Omental fat pad (tissue), 4 donors: ENCODE measurements at places on chromosomes 6 and 20. TPM values are rescaled to one million over a fixed set of nuclear protein-coding genes. Genes with fewer than 3 reads are reported as not detected.

DNA sequence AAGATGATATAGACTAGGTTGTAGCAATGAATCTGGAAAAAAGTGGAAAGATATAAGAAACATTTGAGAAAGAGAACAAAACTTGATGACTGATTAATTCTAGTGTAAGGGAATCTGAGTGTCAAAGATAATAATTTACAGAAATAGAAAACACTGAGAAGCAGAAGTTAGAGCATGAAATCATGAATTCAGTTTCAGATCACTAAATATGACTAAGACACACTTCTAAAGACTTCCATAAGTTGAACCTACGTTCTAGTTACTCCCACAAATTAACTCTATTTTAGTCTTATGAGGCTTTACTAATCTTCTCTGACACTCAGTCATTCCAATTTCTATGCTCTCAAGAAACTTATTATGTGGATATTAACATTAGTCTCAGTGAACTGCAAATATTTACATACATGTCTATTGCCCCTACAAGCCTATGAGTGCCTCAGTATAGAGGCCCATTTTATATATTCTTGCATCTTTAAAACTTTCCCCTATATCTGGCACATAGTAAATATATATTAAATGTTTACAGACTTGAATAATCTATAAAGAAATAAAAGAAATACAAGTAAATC, 30.4 kb downstream of the IBTK start:
- DNase-seq, result no peak

DNA sequence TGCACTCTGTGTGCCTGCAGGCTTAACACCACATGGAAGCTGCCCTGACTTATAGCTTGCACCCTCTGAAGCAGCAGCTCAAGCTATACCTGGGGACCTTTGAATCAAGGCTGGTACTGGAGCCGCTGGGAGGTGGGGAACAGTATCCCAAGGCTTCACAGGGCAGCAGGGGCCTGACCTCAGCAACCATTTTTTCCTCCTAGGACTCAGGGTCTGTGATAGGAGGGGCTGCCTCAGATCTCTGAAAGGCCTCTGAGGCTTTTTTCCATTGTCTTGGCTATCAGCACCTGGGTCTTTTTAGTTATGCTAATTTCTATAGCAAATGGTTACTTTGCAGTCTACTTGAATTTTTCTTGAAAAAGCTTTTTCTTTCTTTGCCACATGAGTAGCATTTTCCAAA, 80.2 kb upstream of the OPRM1 start:
- DNase-seq, result no peak

The TASP1 gene
- 11.2 TPM for total RNA-seq

DNA sequence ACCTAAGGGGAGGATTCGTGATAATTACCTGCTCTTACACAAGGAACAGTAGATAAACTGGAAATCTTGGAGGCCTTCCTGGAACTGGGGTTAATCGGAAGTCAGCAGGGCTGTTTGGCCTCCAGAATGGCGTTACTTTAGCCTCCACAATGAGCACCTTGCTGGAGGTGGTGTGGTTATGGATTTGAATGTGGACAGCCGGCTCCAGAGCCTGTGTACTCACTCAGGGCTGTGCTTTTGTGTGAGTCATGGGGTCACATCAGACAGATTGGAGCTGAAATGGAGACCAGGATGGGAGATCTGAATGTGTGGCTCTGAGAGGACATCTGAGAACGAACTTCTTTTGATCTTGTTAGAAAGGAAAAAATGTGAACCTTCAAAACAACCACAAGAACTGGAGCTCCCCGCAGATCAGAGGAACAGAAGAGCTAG, 30.4 kb downstream of the IGF2R start:
- no peak for DNase-seq

DNA sequence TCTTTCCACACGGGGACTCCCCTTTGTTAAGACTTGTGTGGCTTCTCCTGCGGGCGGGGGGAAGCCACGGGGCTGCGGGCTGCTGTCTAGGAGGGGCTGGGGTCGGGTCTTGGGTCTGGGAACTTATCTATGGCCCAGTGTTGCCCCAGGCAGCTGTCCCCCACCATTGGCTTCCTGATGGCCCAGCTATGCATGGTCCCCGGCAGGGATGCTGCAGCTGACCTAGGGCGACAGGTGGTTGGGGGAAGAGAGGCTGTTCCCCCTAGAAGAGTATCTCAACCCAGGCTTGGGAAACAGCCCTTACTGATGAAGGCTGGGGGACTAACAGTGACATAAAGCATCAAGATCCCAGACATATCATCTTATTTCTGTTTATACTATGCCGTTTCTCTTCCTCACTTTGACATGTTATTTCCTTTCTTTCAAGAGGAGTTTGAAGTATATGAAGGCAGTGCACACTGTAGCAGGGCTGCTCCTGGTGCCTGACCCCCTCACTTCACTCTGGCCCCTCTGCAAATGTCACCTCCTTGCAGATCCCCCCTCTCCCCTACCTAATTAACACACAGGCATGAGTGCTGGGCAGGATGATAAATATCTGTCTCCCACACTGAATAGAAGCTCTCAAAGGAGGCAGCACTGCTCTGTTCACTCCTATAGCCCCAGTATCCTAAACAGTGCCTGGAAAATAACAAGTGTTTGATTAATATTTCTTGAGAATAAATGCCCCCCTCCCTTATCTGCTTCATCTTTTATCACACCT, 87.0 kb downstream of the HIVEP2 start:
- DNase-seq, result no peak

The BFSP1 gene
- 2.0 TPM for total RNA-seq

The PBOV1 gene
- total RNA-seq, result not detected

GRCh38 chr20:32477594-32478512, 107.3 kb downstream of the NOL4L start:
- no peak for DNase-seq

The SLC16A10 gene
- total RNA-seq, result 70.5 TPM

GRCh38 chr6:161200610-161201370, 73.1 kb downstream of the AGPAT4 start:
- DNase-seq, result no peak
